ENCODE measurements at places on chromosomes 16 and 17.
A peak's percentile ranks its signal among the peaks of the same experiment; 100 is the strongest.

DNA sequence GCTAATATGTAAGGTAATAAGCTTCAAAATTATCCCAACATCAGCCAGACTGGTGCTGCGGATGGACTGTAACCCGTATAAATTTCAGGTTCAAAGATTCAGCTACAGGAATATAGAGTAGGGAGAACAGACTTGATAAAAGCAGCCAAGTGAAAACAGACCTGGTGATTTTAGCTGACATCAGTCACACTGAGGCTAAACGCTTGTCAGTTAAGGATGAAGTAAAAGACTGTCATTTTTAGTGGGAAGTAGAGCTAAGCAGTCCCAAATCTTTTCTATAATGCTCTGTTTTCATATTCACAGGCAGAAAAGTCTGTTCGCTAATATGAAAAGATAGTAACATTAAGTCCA, 35.4 kb downstream of the CMTM4 start:
- no peak for DNase-seq

DNA sequence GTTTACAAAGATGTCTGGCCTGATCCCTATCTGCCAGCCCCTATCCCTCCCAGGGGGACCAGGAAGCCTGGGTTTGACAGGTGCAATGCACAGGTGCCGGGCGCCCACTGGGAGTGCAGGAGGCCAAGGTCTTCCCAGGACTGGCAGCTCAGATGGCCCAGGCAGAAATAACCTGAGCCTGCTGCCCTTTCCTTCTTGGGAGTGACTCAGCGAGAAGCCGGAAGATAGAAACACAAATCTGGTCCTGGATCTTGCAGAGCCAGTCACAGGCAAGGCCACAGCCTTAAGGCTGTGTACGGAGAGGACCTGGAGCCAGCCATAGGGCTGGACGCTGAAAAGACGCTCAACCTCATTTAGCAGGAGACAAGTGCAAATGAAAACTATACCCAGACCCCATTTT, 27.7 kb downstream of the GPR142 start:
- DNase-seq: no peak

- DNase-seq: no peak
Measured at GRCh38 chr16:29029168-29029994, 44.5 kb downstream of the LAT start.

DNA sequence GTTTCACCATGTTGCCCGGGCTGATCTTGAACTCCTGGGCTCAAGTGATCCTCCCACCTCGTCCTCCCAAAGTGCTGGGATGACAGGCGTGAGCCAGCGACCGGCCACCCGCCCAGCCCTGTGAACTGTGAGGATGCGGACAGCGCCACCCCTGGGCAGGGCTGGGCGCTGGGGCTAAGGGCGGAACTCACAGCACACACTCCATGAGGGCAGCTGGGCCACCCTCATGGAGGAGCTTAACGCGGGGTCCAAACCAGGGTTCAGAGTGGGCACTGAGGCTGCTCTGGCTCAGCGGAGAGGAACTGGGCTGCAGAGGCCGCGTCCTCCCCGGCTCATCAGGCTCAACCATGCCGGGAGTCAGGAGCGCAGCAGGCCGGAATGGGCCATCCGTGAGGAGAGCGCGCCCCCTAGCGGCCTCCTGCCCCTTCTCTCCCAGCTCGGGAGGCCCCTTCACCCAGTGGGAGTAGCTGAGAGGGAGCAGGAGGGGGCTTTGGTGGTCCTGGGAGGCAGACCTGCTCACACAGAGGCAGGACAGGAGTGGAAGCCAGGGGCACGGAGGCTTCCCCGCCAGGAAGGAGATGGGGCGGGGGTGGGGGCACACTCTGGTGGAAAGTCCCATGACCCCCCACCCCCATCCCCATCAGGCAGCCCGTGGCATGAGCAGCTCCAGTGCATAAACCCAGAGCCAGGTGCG, 13.8 kb downstream of the CORO7 start:
- peak; percentile 85 for DNase-seq

GRCh38 chr17:58235821-58236220, 2.6 kb upstream of the LPO start:
- no peak for DNase-seq

GRCh38 chr17:34979650-34980352, 511 bp upstream of the LIG3 start:
- no peak for DNase-seq

- no peak for DNase-seq
Measured at GRCh38 chr16:77570574-77570973, 135.7 kb upstream of the ADAMTS18 start.

DNA sequence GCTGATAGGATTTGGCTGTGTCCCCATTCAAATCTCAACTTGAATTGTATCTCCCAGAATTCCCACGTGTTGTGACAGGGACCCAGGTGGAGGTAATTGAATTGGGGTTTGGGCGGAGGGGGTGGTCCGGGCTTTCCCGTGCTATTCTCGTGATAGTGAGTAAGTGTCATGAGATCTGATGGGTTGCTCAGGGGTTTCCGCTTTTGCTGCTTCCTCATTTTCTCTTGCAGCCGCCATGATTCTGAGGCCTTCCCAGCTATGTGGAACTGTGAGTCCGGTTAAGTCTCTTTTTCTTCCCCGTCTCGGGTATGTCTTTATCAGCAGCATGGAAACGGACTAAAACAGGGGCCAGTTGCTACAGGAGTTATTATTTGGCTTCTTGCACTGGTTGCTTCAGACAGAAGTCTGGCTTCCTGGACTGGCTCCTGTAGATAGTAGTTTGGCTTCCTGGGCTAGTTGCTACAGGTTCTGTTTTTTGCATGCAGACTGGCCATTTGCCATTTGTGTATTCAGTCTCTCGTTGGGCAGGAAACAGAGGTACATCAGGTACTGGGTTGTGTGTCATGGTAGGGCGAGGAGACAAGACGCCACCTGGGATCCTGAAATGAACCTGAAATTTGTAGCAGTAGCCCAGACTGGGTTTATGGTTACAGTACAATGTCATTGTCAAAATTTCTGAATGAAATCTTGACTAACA, 32.6 kb downstream of the CNTNAP4 start:
- DNase-seq: no peak

- DNase-seq: no peak
Measured at GRCh38 chr16:56424791-56425438, 430 bp downstream of the AMFR start.

GRCh38 chr17:73003487-73003886, 89.0 kb downstream of the SLC39A11 start:
- DNase-seq: no peak

- DNase-seq: no peak
Measured at GRCh38 chr16:83839561-83839960, 31.8 kb downstream of the HSBP1 start.

DNA sequence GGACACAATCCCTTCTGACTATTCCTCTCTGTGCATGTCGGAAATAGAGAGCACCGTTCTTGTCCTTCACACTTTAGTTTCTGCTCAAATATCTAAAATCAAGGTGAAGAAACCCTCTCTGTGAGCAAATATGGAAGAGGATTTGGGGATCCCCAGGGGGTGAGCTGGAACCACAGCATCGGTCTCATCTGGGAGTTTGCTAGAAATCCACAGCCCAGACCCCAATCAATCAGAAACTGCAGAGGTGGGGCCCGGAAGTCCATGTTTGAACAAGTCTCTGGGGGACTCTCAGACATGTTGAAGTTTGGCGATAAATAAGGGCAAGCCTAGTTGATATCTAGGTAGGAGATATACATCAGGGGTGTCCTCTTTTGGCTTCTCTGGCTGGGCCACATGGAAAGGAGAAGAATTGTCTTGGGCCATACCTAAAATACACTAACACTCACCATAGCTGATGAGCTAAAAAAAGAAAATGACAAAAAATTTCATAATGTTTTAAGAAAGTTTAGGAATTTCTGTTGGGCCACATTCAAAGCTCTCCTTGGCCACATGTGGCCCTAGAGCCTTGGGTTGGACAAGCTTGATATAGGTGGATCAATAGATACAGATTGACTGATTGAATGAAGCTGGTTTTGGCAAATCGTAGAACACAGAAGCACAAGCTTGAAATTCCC, 168.0 kb upstream of the FOXF1 start:
- DNase-seq: no peak

DNA sequence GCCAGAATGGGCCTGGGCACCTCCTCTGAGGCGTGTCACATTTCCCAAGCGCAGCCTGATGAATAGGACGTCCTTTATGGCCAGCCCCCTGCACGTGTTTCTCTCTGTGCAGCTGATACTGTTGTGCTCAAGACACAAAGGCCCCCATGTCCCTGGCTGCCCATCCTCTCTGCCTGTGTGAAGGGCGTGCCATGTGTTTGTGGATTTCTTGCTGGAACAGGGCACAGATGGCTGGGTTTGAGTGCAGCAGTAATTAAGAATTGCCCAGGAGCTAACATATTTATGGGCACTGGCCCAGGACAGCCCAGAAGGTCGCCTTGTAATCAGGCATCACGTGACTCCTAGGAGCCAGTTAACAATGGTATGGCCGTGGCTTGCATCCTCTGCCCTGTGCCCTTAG, 181.1 kb downstream of the CCDC182 start:
- no peak for DNase-seq

- no peak for DNase-seq
Measured at GRCh38 chr16:86011532-86011931, 112.6 kb downstream of the IRF8 start.

DNA sequence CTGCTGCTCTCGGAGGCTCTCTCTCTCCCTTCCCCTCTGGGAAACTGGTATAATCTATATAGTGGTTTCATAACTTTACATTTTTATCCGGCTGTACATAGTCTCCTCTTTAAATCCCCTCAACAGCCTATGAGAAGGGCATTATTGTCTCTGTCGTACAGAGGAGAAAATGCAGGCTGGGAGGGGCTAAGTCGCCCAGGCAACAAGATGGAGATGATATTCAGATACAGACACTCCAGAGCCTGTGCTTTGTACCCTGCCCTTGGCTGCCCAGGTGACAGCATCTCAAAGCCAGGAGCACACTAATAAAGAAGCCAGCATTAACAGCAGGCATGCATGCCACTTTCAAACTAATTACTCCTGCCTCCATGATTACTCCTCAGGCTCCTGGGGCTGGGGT, 4.7 kb upstream of the EIF1 start:
- no peak for DNase-seq

DNA sequence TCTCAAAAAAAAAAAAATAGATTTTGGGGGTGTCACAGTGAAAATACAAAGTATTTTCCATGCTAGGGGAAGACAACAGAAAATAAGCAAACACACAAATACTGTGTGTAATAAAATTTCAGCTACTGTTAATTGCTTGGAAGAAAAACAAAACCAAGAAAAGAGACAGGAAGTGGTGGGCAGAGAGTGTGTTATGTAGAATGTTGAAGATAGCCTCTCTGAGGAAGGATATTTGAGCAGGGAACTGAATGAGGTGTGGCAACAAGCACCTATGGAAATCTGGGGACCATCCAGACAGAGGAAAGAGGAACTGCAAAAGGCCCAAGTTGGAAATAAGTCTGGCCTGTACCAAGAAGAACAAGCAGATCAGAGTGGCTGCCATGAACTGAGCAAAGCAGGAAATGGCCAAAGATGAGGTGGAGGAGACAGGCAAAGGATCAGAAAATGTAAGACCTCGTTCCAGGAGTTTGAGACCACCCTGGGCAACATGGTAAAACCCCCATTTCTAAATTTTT, 7.8 kb upstream of the USP31 start:
- no peak for DNase-seq

GRCh38 chr17:27293359-27293897, 486 bp upstream of the WSB1 start:
- DNase-seq: peak; percentile 18

DNA sequence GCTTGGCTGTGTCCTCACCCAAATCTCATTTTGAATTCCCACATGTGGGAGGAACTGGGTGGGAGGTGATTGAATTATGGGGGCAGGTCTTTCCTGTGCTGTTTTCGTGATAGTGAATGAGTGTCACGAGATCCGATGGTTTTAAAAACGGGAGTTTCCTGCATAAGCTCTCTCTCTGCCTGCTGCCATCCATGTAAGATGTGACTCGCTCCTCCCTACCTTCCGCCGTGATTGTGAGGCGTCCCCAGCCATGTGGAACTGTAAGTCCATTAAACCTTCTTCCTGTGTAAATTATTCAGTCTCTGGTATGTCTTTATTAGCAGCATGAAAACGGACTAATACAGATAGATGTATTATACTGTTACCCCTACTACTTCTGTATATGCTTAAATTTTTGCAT, 3.6 kb downstream of the SPATA33 start:
- no peak for DNase-seq

DNA sequence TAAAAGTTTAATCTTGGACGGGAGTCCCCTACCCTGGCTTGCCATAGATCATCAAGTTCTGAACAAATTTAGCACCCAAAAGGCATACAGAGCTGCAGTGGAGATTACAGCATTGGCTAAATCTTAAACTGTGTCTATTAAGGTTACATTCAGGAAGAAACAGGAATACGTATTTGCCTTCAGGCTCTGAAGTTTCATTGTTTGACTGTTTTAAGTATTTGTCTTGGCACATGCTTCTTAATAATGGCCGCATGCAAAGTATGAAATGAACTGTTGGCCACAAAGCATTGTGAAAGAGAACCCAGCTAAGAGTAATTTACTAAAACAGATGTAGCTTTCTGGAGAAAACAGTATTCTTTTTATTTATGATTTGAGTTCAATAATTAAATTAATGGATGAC, 63.9 kb upstream of the CNEP1R1 start:
- DNase-seq: no peak

DNA sequence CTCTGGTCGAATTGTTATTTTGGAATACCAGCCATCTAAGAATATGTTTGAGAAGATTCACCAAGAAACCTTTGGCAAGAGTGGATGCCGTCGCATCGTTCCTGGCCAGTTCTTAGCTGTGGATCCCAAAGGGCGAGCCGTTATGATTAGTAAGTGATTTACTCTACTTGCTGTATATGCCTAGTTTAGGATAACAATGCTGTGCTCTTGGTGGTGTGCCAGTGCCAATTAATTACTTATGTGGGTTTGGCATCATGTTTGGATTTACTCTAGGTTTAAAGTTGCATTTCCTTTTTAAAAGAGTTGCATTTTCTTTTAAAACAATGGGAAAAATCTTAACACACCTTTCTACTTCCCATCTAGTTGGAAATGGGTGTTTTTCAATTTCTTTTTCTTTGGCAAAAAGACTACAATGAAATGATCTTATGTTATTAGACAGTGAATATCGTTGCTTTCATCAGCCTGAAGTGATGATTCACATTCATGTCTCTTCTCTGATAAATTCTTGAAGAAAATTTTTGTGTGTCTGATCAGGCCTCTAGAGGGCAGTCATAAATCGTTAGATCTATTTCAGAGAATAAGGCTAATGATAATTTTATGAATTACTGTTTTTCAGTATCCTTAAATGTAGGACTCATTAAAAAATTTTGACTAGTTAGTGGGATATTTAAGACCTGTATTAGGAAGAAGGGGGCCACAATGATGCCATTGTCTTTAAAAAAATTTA, 5.6 kb downstream of the SF3B3 start:
- no peak for DNase-seq

GRCh38 chr16:66562986-66563385, 3.3 kb upstream of the CMTM1 start:
- no peak for DNase-seq

GRCh38 chr17:60256174-60256573, 106.4 kb downstream of the CA4 start:
- DNase-seq: no peak

Measured in NCI-H1930 (cell line).